ENCODE measurements at places on chromosomes 7 and 10. TPM values are rescaled to one million over a fixed set of nuclear protein-coding genes. Genes with fewer than 3 reads are reported as not detected.
A peak's percentile ranks its signal among the peaks of the same experiment; 100 is the strongest.

Gene RAB19
- total RNA-seq, result 0.57 TPM

Gene OR13A1
- 0.09 TPM for total RNA-seq

DNA sequence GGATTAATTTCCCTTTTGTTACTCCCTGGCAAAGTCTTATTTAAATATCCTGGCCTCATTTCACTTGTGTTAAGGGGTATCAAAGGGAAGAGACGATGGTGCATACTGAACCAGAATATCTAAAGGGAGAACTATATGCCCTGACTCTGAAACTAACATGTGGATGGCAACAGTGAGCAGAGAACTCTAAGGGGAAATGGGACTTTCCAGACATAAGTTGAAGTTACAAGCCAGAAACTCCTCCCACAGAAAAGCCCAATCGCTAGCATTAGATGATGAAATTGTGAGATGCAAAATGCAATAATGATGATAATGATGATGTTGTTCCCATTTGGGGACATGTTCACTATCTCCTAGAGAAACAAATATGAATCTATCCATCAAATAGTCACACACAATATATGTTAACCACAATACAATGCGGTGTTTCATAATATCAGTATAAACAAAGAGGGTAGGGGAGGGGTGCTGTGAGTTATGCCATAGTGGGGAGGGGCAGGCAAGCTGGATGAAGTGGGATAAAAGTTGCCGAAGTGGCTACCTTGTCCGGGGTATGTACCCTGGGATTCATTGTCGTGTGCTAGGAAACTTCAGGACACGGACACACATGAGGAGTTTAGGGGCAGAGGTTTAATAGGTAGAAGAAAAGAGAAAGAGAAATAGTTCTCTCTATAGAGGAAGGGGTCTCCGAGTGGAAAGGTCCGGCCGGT, 37.1 kb downstream of the TMEM229A start:
- H3K4me3 ChIP-seq, result no peak overlapping the region
- no peak for DNase-seq
- H3K4me1 ChIP-seq, result no peaks in the 10 kb centered on the region
- H3K27me3 ChIP-seq, result no peaks in the 10 kb centered on the region
- H3K36me3 ChIP-seq, result no peaks in the 10 kb centered on the region

GRCh38 chr7:101959829-101960228, 142.4 kb downstream of the CUX1 start:
- DNase-seq, result no peak
- peaks cover under 1% of the 10 kb centered on the region for H3K4me1 ChIP-seq
- H3K4me3 ChIP-seq, result no peak overlapping the region
- H3K27ac ChIP-seq, result no peak overlapping the region
- H3K36me3 ChIP-seq, result no peaks in the 10 kb centered on the region
- H3K27me3 ChIP-seq, result no peaks in the 10 kb centered on the region

GRCh38 chr7:31853380-31853779, 166.4 kb downstream of the PPP1R17 start:
- no peaks in the 10 kb centered on the region for H3K4me1 ChIP-seq
- DNase-seq, result no peak
- H3K27me3 ChIP-seq, result no peaks in the 10 kb centered on the region
- H3K36me3 ChIP-seq, result no peaks in the 10 kb centered on the region
- H3K4me3 ChIP-seq, result no peak overlapping the region

DNA sequence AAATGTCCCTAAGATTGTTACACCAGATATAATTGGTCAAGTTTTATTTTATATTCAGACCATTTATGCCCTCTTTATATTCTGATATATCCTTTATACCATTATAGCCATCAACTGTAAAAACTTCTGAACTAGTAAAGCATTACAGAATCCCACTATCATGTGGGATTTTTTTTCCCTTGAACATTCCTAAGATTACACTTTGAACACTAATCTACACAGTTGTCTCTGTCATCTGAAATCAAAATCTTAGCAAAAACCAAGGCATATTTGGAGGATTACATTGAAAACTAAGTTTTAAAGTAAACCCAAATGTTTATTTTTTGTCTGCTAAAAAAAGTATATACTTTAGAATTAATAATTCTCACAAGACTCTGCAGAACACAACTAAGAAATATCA, 116.2 kb upstream of the GPR22 start:
- H3K4me1 ChIP-seq, result no peaks in the 10 kb centered on the region
- H3K36me3 ChIP-seq, result peaks cover 5% of the 10 kb centered on the region
- no peaks in the 10 kb centered on the region for H3K27me3 ChIP-seq
- no peak overlapping the region for H3K4me3 ChIP-seq
- DNase-seq, result no peak
- no peak overlapping the region for H3K27ac ChIP-seq

DNA sequence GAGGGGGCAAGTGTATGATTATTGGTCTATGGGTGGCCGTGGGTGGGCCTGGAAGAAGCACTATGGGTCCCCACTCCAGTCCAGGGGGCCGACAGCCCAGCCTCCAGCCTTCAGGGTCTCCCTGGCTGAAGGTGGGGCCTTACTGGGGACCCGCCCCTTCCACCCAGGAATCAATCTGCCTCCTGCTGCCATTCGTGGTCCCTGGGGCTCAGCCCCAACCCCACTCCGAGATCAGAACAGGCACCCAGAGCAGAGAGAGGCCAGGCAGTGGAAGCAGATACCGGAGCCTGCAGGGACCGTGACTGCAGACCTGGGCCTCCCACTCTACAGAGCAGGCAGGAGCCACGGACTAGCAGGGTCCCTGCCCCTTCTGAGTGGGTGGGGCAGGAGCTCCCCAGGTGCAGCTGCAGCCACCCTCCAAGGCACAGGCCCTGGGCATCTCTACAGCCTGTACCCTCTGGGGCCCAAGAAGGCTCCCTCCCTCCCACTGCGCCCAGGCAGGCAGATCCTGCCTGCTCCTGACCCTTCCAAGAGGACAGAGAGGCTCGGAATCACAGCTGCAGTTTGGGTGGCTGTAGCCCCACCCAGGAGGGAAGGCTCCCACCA, 13.6 kb upstream of the FOXL3 start:
- H3K4me1 ChIP-seq, result no peaks in the 10 kb centered on the region
- H3K4me3 ChIP-seq, result no peak overlapping the region
- H3K27me3 ChIP-seq, result no peaks in the 10 kb centered on the region
- H3K36me3 ChIP-seq, result no peaks in the 10 kb centered on the region

DNA sequence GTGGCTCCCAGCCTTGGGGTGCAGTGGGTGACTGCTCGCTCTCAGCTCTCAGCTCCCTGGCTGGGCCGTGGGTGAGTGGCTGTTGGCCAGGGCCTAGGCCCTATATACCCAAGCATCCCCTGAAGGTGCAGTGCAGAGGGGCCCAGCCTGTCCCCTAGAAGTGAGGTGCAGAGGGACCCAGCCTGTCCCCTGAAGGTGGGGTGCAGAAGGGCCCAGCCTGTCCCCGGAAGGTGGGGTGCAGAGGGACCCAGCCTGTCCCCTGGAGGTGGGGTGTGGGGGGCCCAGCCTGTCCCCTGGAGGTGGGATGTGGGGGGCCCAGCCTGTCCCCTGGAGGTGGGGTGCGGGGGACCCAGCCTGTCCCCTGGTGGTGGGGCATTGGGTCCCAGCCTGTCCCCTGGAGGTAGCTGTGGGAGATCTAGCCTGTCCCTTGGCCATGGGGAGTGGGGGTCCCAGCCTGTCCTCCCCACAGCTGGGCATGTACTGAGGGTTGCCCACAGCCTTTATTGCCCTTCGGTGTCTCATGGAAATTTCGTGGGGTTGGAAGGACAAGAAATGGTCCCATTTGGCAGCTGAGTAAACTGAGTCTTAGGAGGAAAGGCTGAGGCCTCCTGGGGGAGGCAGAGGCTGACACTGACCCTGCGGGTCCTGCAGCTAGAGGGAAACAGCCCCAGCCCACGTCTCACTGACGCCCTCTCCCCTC, 17.5 kb upstream of the LFNG start:
- no peak for DNase-seq
- no peak overlapping the region for H3K27ac ChIP-seq
- no peaks in the 10 kb centered on the region for H3K36me3 ChIP-seq
- no peaks in the 10 kb centered on the region for H3K4me1 ChIP-seq

DNA sequence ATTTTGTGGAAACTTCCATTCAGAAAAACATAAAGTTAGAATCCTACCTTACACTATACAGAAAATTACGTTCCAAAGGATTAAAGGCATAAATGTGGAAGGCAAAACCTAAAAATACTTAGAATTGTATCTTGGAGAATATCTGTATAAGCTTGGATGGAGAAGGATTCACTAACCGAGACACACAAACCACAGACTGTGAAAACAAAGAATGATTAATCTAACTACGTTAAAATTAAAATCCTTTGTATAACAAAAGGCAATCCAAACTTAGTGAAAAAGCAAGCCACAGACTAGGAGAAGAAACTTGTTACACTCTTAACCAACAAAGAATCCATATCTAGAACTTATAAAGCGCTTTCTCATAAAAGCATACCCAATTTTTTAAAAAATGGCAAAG, 678.8 kb downstream of the INHBA start:
- H3K27me3 ChIP-seq, result no peaks in the 10 kb centered on the region
- H3K4me3 ChIP-seq, result no peak overlapping the region
- H3K4me1 ChIP-seq, result no peaks in the 10 kb centered on the region
- H3K36me3 ChIP-seq, result no peaks in the 10 kb centered on the region
- no peak overlapping the region for H3K27ac ChIP-seq

DNA sequence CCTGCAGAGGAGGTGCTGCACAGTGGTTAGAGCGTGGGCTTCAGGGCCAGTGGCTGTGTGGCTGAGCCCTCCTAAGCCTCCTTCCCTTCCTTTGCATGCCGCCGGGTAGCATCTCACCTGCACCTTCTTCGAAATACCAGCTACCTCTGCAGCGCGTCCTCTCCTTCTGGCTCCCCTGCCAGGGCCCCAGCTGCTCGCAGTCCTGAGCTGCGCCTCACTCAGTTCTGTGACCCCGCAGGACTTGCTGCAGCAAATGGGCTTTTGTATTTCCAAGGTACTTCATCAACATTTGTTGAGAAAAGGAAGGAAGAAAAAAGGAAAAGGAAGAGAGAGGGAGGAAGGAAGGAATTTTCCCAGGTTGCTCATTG, 146.7 kb upstream of the PRR15 start:
- H3K36me3 ChIP-seq, result no peaks in the 10 kb centered on the region
- H3K27me3 ChIP-seq, result no peaks in the 10 kb centered on the region
- no peak overlapping the region for H3K27ac ChIP-seq

DNA sequence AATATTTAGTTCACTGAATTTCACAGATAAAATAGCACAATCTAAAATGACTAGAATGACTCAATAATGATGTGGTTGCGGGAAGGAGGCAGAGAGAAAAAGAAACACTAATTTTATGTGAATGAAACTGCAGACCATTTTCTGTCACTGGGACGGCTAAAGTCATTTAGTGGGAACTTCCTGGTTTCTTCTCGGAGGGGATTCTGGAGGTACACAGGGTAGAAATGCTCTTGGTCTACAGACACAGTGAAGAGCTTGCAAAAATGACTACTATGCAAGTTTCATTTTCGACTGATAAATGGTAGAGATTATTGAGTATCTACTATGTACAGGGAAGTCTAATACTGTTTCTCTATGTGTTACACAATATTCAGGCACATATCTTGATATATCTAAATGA, 63.5 kb upstream of the LRRN3 start:
- H3K36me3 ChIP-seq, result no peaks in the 10 kb centered on the region
- H3K4me3 ChIP-seq, result no peak overlapping the region
- no peak for DNase-seq
- H3K27me3 ChIP-seq, result no peaks in the 10 kb centered on the region
- no peaks in the 10 kb centered on the region for H3K4me1 ChIP-seq
- H3K27ac ChIP-seq, result no peak overlapping the region

GRCh38 chr7:32611201-32612099, 116.2 kb downstream of the AVL9 start:
- no peak overlapping the region for H3K4me3 ChIP-seq
- no peaks in the 10 kb centered on the region for H3K36me3 ChIP-seq
- no peak for DNase-seq
- H3K27ac ChIP-seq, result peak overlapping the region; percentile 4

- no peaks in the 10 kb centered on the region for H3K27me3 ChIP-seq
These were observed 4.1 kb downstream of the NHLRC2 start for GRCh38 chr10:113858541-113858940.

GRCh38 chr10:72638586-72639440, 12.9 kb upstream of the MICU1 start:
- no peak overlapping the region for H3K27ac ChIP-seq
- H3K36me3 ChIP-seq, result no peaks in the 10 kb centered on the region
- H3K27me3 ChIP-seq, result no peaks in the 10 kb centered on the region
- no peak for DNase-seq

DNA sequence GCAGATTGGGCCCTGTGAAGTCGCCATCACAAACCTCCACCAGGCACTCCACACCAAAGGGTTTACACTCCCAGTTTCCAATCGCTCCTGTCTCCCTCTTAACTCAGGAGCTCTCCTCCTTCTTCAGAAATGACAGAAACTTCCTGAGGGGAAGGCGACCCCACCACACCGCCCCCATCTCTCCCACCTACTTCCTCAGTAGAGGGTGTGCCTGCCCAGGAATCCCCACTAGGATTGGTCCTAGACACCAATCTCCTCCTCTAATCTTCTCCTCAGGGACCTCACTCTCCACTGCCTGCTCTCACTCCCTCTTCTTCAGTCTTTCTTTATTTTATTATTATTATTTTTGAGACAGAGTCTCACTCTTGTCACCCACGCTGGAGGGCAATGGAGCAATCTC, 5.9 kb upstream of the INSIG1 start:
- DNase-seq, result no peak
- H3K36me3 ChIP-seq, result no peaks in the 10 kb centered on the region
- H3K4me3 ChIP-seq, result no peak overlapping the region

DNA sequence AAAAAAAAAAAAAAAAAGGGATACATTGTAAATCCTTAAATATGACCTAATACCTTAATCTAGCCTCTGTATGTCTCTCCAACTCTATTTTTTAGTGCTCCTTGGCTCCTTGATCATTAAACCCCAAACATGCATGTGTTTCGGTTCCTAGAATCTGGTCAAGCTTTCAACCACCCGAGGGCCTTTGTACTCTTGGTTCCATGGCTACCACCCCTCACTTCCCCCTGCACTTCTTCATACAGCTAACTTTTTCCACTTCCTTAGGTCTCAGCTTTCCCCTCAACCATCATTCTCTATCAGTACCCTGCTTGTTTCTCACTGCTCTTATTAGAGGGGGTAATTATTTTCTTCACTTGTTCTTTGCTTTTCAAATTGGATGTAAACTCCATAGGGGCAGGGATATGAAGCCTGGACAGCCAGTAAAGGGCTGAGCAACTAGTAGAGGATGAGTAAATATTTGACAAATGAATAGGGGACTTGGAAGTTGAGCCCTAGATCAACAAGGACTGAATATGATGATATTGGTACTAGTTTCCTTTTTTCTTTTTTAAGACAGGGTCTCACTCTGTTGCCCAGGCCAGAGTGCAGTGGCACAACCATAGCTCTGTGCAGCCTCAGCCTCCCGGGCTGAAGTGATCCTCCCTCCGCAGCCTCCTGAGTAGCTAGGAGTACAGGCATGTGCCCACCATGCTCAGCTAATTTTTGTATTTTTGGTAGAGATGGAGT, 4.3 kb upstream of the GDI2 start:
- H3K36me3 ChIP-seq, result no peaks in the 10 kb centered on the region
- no peaks in the 10 kb centered on the region for H3K27me3 ChIP-seq
- H3K4me1 ChIP-seq, result peaks cover 14% of the 10 kb centered on the region
- no peak for DNase-seq
- no peak overlapping the region for H3K27ac ChIP-seq
- no peak overlapping the region for H3K4me3 ChIP-seq

DNA sequence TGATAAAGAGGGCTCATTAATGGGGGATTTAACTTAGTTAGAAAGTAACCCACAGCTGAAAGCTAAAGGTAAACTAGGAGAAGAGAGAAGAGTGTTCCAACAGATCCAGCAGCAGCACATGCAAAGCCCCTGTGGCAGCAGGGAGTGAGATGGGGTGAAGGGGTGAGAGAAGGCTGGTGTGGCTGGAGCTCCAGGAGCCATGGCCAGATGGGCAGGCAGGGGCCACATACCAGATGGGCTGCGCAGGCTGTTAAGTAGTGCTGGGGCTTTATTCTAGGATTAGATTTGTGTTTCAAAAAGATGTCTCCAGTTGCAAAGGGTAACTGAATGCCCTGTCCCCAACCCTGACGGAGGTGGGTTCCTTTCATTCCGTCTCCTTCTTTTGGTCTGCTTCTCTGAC, 33.2 kb downstream of the HIF1AN start:
- H3K4me3 ChIP-seq, result no peak overlapping the region
- no peak for DNase-seq
- H3K27ac ChIP-seq, result no peak overlapping the region
